ENCODE measurements at places on chromosomes 2 and 18.

GRCh38 chr18:9477509-9477908, 2.2 kb downstream of the RALBP1 start:
- no peak for DNase-seq

- DNase-seq, result no peak
These were observed 47.9 kb upstream of the CABLES1 start for GRCh38 chr18:23087352-23087751.

GRCh38 chr18:46242183-46242582, 138.0 kb downstream of the HAUS1 start:
- DNase-seq, result no peak

GRCh38 chr2:3703236-3703756, at the start of gene DCDC2C:
DCDC2C (plus strand) TSS chr2:3703575; CDS start chr2:3703752, 177 bp downstream.
- no peak for DNase-seq

DNA sequence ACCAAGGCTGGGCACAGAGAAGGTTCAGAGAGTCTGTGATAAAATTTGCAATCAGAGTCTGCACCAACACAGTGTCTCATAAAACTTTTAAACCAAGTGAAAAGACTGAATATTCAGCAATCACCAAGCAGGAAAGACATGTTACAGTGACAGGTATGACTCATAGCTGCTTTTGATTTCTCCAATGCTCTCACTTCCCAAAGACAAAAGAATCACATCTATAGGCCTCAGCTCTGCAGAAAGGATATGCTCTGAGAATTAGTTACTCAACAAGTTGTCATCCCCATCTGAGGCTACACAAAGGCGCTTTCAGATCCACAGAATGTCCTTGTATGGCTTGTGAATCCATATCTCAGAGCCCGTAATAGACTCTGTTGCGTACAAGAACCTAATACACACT, 92.5 kb downstream of the KCNF1 start:
- DNase-seq, result no peak

DNA sequence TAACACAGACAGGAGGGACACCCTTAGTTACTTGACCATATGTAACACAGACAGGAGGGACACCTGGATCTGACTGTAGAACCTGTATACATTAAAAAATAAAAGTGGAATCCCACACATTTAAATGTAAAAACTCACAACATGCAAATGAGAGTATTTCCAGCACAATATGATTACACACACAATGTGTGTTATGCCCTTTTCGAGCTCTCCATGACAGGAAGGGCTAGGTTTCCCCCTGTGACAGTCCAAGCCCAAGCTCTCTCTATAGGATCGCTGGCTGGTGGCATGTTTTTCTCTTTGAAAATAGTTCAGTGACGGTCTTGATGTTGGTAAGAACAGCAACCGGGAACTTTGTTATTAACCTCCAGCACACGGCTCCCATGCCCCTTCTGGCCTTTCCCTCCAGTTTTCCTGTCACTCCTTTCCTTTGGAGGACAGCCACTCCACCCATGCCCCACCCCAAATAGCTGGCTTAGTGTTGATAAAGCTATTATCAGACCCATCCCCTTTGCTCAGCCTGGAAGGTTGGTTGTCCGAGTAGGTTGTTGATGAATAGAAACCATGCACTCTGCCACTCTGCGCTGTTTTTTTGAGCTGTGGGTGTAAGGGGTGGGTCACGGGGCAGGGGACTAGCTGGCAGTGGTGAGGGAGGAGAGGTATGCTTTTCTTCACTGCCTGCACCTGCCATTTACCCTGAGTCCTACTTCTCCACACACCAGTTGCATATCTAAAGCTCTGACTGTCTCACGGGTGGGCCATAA, 2.7 kb downstream of the RASGRP3 start:
- no peak for DNase-seq

DNA sequence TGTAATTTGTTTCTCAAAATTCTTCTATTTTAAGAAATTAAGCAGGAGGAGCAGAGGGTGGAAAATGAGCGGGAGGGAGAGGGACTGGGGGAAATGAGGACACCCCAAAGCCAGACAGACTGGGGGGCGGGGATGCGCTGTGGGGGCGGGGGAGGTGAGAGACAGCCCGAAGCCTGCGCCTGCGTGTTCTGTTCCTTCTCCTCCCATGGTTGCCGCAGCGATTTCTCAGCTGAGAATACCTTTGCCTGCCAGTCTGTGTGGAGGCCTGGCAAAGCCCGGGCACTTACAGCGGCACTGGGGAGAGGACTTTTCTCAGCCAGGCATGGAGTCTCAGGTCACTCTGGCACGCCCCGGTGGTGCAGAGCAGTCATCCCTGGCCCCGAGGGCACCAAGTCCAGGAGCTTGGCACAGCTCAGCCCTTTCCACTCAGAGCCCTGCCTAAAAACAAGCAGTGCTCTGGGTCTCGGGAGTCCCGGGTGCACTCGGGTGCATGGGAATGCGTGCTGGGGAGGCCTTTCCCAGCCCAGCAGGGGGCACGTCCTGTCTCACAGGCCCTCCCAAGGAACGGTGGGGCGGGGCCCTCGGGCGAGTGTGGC, 289.3 kb upstream of the HS6ST1 start:
- DNase-seq, result no peak

DNA sequence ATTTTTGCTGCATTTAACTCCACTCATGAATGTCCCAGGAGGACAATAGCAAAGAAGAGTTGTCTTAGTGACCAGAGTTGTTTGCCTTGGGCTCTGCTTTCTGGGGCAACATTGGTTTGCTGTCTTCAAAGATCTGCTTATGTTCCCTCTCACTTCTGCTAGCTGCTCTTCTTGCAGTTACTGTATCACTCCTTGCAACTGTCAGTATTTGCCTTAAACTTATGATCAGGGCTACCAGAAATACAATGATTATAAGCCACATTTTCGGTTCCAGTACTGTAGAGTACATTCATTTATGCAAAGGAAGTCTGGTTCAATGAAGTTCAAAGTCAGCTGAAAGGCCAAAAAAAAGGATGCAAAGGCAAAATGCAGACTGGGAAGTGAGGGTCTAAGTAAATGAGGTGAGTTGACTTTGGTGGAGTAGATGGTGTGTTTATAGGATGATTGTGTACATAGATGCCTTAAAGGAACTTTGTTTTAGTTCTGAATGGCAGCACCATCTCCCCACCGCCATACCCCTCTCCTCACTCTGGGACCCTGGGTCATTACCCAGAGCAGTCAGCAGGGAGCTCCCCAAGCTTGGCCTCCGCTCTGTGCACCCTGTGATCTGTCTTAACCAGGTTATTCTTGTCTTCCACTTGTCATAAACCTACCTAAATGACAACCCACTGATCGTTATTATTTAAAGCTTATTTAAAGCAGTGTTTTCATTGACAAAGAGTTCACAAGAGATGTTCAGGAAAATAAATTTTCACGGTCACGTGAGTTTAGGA, 236.0 kb downstream of the DOK6 start:
- peak; percentile 1 for DNase-seq

GRCh38 chr18:37872562-37872961, 307.0 kb upstream of the CELF4 start:
- no peak for DNase-seq

DNA sequence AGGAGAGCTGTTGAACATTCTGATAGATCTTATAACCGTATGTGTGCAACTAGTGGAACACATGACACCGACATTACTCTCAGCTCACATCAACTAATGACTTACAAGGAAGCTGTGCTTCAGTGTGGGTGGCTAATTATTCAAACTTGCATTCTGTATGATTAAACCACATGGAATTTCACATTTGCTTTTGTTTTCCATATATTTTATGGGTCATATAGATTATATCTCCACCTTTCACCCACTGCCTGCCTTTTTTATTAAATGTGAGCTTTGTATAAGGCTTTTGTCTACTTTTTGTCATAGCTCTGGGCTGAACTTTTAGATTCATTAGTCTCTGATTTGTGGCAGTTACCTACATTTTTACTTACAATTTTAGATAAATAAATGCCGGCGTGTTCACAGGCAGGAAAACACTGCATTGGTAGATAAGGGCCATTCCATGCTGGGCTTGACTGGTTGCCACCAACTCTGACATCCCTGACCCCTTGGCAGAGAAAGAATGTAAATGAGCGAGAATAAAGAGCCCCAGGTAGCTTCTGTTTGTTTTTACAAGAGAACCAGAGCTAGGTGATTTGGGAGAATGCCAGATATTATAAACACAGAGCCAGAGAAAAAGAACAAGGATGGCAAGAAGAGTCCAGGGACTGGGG, 35.7 kb downstream of the LYPD6 start:
- DNase-seq, result no peak

- no peak for DNase-seq
These were observed 431.6 kb upstream of the VRK2 start for GRCh38 chr2:57614988-57615387.
